ENCODE measurements at places on chromosomes 12 and 14.

- no peak for DNase-seq
Measured at GRCh38 chr12:11622876-11623281, 26.6 kb upstream of the ETV6 start.

GRCh38 chr12:92295523-92295922 is 149.9 kb upstream of the BTG1 start:
- no peak for DNase-seq

GRCh38 chr14:86770186-86770585 is 1222.8 kb downstream of the GALC start:
- DNase-seq, result no peak

DNA sequence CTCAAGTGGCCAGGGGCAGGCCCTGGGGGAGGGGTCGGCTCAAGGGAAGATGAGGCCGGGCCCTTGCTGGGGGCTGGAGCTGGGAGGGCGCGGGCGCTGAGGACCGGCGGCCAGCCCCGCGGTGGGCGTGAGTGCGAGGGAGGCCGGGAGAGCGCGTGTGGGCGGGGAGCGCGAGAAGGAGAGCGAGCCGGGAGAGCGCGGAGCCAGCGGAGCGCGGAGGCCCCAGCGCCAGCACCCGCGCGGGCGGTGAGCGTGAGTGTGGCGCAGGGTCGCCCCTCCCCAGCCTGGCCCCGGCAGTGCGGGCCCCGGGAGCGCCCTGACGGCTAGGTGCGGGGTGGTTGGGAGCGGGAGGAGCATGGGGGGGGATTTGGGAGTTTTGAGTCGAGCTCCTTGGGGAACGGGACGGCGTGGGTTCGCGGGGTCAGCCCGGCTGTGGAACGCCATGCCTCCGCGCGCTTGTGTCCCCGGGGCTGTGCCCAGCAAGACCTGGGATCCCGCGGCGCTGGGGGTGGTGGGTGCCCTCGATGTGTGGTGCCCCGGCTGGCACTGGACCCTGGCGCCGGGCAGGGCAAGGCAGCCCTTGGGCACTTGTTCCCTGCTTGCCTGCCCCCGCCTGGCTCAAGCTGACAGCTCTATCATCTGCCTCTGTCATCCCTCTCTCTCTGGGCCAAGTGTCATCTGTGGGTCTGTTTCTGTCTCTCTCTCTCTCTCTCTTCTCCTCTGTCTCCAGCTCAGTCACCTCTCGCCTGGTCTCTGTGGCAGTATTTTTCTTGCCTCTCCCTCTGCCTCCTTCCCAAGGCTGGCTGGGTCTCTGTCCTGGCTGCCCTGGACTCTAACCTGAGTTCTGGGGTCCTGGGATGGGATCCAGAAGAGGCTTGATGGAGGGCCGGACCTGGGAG is at the start of gene LBHD2:
Gene LBHD2 (plus strand): TSS at position 190 of the 899 bp plus-strand sequence. CDS start 1,803 bp downstream, outside the sequence.
- DNase-seq, result no peak

- DNase-seq, result no peak
Measured at GRCh38 chr12:7628381-7628961, 37.2 kb downstream of the APOBEC1 start.

Data from NCI-H524 treated with DMSO at 0.1 percent for 48 hours (cell line).